ENCODE measurements at places on chromosomes 11 and 22.

DNA sequence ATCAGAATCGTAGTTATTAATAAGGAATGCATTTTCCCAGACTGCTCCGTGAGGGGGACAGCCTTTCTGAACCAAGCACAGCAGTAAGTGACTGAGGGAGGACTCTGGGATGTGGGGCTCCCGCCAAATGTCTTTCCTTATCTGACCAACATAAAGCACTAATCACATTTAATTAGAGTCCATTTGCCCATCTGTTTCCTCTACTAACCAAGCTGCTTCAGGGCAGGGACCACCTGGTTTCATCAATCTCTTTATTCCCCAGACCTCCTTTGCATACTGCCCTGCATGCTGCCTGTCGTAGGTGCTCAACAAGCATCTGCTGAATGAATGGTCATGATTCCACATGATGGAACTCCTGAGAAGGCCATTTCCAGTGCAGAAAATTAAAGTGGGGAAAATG, 29.4 kb downstream of the SMCO4 start:
- DNase-seq, result no peak

- no peak for DNase-seq
Measured at GRCh38 chr11:65126624-65127274, 4.6 kb downstream of the MRPL49 start.

- no peak for DNase-seq
Measured at GRCh38 chr22:49487950-49488349, 339.7 kb downstream of the BRD1 start.

DNA sequence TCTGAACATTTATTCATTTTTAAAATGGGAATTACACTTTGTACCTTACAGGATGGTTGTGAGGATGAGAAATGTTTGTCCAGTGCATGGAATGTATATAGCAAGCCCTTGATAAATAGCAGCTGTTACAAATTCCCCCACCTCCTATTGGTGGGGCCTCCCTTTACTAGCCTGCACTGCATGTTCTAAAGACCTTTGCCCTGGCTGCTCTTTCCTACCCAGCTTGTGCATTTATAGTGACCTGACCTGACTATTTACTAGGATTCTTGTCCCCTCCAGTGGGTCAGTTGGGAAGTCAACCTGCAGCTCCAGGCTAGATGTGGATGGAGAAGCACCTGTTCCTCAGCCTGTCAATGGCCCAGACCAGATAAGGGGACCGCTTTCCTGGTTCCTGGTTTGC, 180.3 kb downstream of the HIPK3 start:
- DNase-seq, result no peak

DNA sequence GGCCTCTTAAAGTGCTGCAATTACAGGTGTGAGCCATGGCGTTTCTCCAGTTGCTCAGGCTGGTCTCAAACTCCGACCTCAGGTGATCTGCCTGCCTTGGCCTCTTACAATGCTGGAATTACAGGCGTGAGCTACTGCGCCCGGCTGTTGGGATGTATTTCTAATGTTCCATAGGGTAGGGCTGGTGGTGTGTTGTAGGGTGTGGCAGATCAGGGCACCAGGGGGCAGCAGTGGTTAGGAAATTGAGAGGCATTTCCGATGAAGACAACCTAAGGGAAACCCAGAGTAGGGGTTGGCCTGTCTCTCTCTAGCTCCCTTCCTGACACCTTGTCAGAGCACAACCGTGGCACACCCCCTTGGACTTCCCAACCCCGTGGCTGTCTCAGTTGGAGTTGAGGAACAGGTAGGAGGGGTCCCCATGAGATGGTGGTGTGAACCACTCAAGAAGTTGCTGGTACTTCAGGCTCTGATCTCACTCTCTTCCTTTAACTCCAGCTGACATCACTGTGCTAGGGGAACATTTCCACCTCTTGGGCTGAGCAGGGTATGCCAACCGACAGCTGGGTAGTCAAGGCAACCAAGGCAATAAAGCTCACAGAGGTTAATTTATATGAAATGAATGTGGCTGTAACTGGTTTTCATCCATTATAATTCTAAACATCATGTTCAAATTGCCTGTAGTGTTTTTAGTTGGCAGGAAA, 33.0 kb downstream of the YWHAH start:
- DNase-seq, result peak; percentile 69

Measured in stimulated activated naive CD8-positive, alpha-beta T cell treated with anti-CD3 and anti-CD28 coated beads, Interleukin-15, amount 100 ng/mL, for 72 hours (primary cell).